ENCODE measurements at places on chromosomes 12 and 14. TPM values are rescaled to one million over a fixed set of nuclear protein-coding genes. Genes with fewer than 3 reads are reported as not detected.

The PLEKHH1 gene
- 7.6 TPM for total RNA-seq

The NUDT14 gene
- 23.0 TPM for total RNA-seq

The STAB2 gene
- total RNA-seq, result not detected

The RNASE13 gene
- not detected for total RNA-seq

The NTN4 gene
- 120 TPM for total RNA-seq
